Fibroblast of skin of right biceps (primary cell): ENCODE measurements at places on chromosomes 2 and 18.
A peak's percentile ranks its signal among the peaks of the same experiment; 100 is the strongest.

GRCh38 chr2:219252570-219252899, 508 bp upstream of the TUBA4B start:
- DNase-seq: no peak

DNA sequence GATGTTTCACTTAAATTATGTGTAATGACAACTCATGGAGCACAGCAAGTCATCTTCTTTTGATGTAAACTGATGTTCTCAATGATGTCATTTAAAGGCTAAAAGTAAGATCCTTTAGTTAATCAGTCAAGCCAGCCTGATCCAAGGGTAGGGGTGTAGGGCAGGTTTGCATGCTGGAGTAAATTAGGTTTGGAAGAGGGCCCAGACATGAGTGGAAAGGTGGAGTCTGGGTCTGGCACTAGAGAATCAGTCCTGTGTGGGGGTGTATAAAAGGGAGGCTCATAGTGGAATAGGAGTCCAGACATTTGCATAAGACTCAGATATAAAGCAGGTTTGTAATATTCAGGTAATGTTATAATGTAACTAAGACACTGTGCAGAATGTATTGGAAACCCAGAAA, 88.8 kb upstream of the NYAP2 start:
- DNase-seq: no peak

DNA sequence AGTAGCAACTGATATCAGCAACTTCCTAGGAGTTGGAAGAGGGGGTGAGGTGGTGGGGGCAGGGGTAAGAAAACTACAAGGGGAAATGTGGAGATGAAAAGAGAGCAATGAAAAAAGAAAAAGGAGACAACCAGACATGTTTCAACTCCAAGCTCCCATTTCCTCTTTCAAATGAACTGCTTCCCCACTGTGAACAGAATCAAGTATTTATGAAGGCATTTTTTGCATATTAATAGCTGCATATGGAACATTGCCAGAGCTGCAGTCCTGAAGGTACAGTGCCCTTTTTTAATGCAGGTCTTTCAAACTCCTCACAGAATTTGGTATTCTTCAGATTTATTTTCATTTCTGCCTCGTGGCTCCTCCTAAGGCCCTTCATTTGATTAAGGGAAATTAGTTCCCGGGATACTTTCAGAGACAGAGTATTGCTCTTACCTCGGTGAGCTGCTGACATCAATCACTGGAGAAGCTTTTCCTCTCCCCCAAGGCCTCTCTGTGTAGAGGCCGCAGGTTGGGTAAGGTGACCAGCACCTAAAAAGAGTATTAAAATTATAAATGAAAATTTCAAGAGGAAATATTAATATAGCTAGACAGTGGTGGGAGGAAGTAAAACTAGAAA, 68.4 kb downstream of the KIAA2012 start:
- DNase-seq: no peak

GRCh38 chr2:136246086-136246669, 128.2 kb upstream of the CXCR4 start:
- DNase-seq: peak; percentile 6

GRCh38 chr2:11319939-11320338, 24.5 kb downstream of the ROCK2 start:
- DNase-seq: peak; percentile 70

- no peak for DNase-seq
Measured at GRCh38 chr18:21509062-21509461, 91.4 kb downstream of the ESCO1 start.

- no peak for DNase-seq
Measured at GRCh38 chr2:169768262-169768995, 30.2 kb upstream of the SSB start.
